ENCODE measurements at places on chromosomes 3 and 15.

DNA sequence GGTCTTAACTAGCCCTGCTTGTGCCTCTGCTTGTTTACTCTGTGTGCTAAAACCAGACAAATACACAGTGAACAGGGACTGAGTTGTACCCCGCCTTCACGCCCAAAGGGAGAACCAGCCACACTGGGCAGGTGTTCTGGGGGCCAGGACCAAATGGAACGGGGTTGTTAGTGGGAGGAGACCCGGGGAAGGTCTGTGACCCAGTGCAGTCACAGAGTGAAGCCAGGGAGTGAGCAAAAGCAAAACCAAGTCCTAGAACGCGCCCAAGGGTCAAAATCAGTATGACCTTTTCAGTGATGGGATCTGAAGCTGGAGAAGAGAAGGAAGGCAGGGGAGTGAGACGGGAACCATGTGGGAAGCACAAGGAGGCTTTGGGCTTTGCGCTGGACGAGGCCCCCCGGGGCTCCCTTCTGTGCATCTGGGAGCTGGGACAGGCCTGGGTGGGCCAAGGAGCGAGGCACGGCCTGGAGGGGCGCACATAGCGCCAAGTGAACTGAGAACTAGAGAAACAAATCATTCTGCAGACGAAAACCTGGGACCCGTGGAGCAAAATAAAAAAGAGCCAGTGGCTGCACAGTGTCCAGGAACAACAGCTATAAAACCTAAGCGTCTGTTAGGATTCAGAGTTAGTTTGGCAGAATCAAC, 78.3 kb upstream of the ALDH1A3 start:
- no peak for DNase-seq

DNA sequence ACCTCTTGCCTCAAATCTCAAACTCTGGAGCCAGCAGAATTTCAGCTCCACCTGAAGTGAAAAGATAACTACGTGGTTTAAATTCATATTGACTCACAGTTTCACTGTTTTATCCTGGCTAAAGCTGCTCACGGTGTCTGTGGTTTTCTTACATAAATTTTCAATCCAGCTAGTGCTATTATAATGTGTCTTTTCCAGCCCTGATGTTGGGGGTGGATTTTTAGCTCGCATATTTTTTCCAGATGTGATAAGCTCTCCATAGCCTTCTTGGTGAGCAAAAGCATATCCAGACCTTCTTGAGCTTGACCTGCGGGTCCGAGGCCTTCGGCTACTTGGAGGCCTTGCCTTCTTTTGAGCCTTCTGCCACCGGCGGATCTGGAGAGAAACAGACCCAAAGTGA, 239.3 kb downstream of the DTWD1 start:
- DNase-seq, result no peak

DNA sequence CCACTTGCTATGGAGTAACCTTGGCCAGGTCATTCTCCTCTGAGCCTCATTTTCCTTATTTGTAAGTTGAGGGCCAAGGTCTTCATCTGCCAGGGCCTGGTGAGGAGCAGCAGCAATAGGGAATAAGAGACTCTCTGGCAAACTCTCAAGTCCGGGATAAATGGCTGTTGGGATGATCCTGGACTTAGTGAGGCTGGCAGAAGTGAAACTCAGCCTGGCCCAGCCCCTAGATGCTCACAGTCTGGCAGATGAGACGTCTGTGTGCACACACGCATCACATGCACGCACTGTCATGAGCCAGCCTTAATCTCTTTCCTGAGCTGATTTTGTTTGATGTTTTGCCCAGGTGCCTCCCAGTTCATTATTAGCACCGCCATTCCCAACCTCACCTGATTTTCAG, 26.8 kb downstream of the SLC6A6 start:
- DNase-seq, result no peak

DNA sequence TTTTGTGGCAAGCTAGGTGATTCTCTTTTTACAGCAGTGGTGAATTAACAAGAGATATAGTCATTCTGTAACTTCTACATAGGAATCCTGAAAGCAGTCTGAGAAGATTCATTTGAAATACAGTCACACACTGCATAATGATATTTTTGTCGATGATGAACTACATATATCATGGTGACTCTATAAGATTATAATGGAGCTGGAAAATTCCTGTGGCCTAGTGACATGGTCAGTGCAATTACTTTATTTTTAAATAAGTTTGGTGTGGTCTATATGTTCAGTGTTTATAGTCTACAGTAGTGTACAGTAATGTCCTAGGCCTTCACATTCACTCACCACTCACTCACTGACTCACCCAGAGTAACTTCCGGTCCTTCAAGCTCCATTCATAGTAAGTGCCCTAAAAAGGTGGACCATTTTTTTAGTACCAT, 511.4 kb upstream of the MCTP2 start:
- DNase-seq, result no peak

DNA sequence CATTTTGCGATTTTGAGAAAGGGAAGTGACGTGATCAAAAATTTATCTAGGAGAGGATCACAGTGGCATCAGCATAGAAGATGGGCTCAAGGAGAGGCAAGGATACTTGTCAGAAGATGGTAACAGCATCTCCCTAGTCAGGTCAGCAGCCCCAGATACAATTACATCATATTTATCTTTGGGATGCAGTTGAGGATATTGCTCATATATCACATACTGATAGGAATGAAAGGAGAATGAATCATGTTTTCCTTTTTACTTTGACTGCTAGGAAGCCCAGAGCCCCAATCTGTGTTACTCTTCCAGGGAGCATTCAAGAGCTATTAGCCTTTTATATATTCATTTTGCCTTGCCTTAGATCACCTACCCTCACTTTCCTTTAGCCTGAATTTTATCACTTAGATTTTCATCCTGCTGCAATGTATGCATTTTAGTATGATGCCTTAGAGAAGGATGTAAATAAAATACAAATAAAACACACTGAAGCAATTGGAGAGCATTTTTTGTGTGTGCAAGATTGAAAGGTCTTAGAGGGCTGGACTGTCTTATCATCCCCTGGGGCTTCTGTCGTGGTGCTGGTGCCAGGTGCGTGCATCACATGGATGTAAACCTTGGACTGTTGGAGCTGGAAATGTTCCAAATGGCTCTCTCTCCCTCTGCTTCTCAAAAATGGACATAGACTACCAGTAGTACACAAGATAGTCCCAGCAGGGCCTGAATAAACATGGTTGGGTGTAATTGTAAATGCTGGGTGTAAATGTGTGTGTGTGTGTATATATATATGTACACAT, 40.3 kb downstream of the CORO2B start:
- DNase-seq, result no peak

DNA sequence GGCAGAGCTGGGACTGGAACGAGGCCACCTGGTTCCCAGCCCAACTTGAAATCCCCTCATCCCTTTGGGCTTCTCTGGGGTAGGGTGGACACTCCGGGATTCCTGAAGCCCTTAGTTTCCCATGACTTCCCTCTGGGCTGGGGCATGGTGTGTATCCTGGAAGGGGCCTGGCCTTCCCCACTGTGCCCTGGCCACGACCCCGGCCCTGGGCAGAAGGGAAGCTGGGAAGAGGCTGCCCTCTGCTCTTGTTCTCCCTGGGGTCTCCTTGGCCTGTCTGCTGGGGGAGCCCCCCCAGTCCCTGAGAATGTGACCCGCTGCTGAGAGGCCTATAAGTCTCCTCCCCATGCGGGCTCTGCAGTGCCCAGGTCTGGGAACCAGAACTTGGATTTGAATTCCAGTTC, 104.9 kb downstream of the LINGO1 start:
- no peak for DNase-seq

DNA sequence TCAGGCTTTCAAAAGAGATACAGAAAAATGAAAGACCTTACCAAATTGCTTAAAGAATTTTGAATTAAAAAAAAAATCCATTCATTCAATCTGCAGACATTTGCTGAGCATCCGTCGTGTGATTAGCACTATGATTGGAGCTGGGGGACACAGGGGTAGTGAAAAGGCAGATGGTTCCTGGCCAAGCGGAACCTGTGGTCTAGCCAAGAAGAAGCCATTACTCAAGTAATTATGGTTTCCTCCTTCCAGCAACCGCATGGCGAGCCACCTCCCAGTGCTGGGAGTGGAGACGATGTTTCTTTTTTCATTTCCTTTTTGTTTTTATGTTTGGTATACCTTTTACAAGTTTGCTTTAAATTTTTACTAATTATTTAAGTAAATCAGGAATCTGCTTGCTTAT, 140.2 kb downstream of the CACNA2D3 start:
- no peak for DNase-seq

- no peak for DNase-seq
Measured at GRCh38 chr3:52420388-52420787, 24.5 kb downstream of the SEMA3G start.

GRCh38 chr3:124873226-124873625, 13.9 kb downstream of the ITGB5 start:
- DNase-seq, result no peak

DNA sequence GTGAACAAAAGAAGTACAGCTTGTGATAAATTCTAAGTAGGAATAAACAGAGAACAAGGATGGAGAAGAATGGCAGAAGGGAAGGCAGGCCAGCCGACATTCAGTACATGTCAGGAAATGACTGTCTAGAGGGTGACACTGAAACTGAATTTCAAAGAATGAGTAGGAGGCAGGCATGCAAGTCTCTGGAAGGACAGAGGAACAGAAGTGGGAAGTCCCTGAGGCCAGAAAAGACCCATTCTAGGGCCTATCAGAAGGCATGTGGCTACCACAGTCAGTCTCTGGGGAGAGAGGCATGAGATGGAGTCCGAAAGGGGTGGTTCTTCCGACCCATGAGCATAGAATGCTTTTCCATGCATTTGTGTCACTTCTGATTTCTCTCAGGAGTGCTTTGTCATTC, 243.5 kb upstream of the UBE2E2 start:
- DNase-seq, result no peak

DNA sequence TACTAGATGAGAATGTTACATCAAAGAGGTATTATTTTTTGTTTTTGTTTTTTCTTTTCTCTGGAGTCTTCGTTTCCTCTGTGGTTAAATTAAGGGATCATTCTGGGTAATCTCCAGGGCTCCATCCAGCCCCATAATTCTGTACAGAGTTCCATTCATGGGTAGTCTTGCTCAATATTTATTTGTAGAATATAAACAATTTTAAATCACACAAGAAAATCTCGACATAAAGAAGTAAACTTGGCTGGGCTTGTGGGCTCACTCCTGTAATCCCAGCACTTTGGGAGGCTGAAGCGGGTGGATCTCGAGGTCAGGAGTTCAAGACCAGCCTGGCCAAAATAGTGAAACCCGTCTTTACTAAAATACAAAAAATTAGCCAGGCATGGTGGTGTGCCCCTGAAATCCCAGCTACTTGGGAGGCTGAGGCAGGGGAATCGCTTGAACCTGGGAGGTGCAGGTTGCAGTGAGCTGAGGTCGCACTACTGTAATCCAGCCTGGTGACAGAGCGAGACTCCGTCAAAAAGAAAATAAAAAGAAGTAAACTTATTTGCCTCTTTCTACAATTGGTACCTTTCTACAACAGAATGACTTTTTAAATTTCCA, 166.8 kb upstream of the TGFBR2 start:
- DNase-seq, result no peak

DNA sequence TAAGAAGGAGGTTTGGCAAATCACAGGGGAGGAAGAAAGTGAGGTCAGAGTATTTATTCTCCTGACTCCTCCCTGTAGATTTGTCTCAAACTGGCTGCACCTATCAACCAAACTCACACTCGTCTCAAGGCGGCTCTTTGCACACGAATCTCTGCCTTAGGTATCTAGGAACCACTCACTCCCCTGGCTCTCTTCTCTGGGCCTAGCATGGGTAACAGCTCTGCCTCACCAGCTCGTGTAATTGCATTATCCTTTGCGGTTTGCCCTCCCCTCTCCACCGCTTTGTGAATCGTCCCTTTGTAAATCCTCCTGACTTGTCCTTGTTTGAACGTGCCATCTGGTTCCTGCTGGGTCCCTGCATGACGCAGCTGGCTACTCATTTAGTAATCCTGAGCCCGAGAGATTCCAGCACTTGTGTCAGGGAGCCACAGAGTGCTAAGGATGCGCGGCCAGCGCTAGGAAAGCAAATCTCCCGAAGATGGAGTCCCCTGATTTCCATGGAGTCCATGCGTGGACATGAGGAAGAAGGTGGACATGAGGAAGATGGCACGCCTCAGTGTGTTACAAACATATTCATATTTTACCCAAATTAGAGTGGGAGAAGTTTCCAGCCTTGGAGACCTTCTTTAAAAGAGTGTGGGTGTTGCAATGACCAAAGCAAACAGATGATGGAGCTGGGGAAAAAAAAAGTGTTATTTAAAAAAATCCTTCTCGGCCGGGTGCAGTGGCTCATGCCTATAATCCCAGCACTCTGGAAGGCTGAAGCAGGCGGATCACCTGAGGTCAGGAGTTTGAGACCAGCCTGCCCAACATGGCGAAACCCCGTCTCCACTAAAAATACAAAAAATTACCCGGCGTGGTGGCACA, 26.7 kb downstream of the NRROS start:
- no peak for DNase-seq

GRCh38 chr3:61560517-61561373, 626 bp upstream of the PTPRG start:
- no peak for DNase-seq

DNA sequence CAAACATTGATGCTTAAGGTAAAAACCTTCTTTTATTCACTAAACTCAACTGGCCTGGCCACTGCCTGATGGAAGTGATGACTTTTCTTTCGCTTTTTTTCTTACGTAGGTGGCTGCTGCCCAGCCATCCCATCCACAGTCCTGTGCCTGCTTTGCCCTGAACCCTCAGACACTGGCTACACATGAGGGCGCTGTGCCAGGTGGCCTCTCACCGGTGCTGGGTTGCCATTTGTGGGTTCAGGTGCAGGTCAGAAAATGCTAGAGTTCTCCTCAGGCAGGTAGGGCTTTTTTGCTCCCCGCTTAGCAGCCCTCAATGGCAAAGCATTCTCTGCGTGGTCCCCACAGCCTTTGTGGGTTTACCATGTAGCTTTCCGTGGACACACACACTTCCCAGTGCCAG, 88.3 kb upstream of the PRR23E start:
- no peak for DNase-seq

DNA sequence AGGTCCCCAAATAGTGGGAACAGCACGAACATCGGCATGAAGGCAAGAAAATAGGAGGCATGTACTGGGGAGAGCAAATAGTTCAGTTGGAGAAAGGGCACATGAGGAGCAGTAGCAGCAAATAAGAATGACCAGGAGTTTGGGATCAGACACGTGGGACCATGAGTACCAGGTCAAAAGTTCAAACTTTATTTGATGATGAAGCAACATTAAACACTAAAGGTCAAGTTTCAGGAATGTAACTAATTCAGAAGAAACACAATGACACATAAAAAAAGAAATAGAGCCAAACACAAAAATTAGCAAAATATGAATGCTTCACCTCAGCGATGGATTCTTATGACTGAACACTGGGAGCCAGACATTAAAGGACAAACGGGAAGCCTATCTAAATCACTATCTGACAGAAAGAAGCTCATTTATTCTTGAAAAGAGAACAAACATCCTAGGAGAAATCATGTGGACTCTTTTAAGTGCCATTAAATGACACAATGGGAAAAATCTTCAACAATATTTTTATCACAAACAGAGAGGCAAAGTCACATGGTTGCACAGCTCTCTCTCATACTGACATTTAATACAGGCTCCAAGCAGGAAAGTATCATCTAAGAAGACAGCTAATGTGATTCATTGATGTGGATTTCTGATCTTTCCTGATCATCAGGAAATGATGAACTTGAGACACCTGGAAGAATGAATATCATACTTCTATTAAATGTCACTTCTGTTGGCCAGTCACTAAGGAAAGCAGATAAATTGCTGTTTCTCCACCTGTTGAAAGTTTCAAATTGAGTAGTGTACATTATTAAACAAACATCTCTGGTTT, 216.9 kb upstream of the THBS1 start:
- DNase-seq, result no peak

GRCh38 chr3:57770009-57770827, 14.1 kb downstream of the SLMAP start:
- DNase-seq, result no peak

GRCh38 chr3:194785315-194785714, 99.6 kb downstream of the FAM43A start:
- DNase-seq, result no peak

- DNase-seq, result no peak
Measured at GRCh38 chr3:7249493-7250076, 388.7 kb downstream of the GRM7 start.

Measured in stimulated activated CD8-positive, alpha-beta memory T cell treated with anti-CD3 and anti-CD28 coated beads, Interleukin-15, amount 100 ng/mL, for 1 hour (primary cell).